ENCODE measurements at places on chromosomes 4 and X.

DNA sequence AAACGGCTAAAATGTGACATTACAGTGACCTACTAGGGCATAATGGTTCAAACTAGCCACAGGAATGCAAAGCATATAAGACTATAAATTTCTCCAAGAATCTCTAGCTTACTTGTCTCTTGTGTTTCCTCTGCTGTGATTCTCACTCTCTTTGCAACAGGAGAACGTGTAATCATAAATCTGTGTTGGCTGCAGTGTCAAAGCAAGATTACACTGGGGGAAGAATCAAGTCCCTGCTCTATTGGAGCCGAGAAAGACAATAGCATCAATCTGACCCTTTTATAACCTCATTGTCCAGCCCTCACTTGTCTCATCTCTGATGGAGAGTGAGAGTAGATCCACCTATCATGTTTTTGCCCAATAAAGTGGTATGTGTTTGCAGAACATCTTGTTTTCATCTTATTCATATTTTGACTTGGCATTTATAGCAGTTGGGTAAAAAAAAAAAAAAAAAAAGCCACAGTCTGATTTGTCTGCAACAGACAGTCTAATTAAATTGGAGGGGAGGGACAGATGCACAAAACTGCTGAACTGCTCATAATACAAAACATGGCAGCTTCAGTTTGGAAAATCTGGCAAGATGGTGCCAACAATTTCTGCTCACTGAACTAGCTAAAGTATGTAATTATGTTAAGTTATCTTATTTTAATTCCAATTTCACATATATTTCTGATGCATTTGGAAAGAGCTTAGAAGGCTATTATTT is 165.0 kb upstream of the GABRA2 start:
- no peak for DNase-seq

- no peak for DNase-seq
Observed at GRCh38 chr4:8727131-8727530, 134.6 kb downstream of the CPZ start.

GRCh38 chrX:65451663-65452062 is 82.9 kb downstream of the LAS1L start:
- peak; percentile 1 for DNase-seq

- no peak for DNase-seq
Observed at GRCh38 chrX:83504721-83505479, 3.2 kb upstream of the POU3F4 start.

DNA sequence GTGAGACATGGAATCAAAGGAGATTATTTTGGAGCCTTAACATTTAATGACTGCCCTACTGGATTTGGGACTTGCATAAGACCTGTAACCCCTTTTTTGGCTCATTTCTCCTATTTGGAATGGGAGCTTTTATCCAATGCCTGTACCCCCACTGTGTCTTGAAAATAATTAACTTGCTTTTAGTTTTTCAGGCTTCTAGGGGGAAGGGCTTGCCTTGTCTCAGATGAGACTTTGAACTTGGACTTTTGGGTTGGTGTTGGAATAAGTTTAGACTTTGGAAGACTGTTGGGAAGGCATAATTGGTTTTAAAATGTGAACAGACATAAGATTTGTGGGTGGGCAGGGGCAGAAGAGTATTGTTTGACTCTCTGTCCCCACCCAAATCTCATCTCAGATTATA is 189.1 kb upstream of the POU3F4 start:
- DNase-seq = no peak

DNA sequence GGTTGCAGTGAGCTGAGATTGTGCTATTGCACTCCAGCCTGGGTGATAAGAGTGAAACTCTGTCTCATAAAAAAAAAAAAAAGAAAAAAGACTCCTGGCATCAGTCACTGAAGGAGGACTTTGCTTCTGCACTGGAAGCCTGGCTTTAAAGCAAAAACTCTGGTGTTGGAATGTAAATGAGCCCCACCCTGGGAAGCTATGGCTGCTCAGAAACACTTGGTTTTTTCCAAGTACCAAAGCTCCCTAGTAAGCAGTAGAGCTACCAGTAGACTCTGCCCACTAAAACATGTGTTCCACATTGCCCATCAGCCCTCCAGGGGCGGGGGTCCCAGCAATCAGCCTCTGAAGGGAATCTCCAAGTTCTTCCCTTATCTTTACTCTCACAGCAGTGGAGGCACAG is 154.4 kb downstream of the SHROOM3 start:
- no peak for DNase-seq

DNA sequence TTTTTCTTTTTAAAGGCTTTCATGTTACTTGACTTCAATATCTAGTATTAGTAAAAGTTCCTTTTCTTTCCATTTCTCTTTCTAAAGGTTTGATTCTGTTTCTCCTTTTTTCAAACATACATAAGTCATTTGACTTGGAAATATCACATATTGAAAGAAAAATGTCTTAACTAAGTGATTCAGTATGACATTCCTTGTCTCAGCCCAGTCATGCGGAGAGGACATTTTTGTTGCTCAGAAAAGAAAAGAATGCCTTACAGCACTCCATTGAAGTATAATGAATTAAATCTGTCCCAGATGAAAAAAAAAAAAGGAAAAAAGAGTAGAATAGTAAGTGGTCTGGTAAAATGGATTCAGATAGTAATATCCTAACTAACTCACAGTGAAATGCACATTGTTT is 466.1 kb downstream of the ADGRL3 start:
- no peak for DNase-seq

DNA sequence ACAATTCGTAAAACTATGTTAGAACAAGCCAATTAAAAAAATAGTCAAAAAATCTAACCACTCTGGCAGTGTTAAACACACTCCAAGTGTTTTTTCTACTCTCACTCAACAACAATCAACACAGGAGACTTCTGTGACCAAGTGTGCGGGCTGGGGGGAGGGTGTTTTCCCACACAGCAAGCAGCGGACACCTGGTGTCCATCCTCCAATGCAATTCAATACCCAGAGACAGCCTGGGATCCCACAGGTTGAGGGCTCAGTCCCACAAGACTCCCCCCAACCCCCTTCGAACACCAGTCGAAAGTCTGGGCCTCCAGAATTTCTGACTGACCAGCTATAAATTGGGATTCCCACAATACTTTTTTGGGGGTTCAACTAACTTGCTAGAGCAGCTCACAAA is 8.3 kb upstream of the PIM2 start:
- DNase-seq = no peak

DNA sequence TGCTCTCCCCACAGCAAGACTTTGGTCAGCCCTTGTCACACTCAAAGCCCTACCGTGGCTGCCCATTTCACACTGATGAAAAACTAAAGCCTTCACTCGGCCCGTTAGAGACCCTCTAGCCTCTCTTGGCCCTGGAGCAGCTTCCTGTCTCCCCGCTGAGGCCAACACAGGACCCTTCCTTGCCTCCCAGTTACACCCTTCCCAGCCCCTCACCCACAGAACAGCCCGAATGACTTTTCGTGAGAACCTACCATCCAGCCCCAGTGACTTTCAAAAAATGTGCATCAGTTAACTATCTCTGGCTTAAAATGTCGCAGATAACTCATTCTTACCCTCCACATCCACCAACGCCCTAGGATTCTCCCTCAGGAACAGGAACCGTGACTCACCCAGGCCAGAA is 756 bp upstream of the TAF9B start:
- DNase-seq = no peak

GRCh38 chrX:122626871-122627270 is 557.2 kb upstream of the GRIA3 start:
- DNase-seq = no peak

- peak; percentile 2 for DNase-seq
Observed at GRCh38 chrX:27599928-27600327, 9.8 kb downstream of the DCAF8L2 start.

DNA sequence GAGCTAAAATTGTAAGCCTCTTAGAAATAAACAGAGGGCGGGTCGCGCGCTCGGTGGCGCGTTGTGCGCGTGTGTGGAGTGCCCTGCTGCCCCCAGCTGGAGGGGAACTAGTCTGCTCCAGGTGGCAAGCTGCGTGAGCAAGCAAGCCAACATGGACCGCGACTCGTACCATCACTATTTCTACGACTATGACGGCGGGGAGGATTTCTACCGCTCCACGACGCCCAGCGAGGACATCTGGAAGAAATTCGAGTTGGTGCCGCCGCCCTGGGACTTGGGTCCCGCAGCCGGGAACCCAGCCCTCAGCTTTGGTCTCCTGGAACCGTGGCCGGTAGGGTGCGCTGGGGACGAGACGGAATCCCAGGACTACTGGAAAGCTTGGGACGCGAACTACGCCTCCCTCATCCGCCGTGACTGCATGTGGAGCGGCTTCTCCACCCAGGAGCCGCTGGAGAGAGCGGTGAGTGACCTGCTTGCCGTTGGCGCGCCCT is 66.1 kb downstream of the DNAAF6 start:
- no peak for DNase-seq

- no peak for DNase-seq
Observed at GRCh38 chr4:23720556-23720955, 169.3 kb downstream of the PPARGC1A start.

GRCh38 chrX:108091878-108092291 is 307 bp downstream of the ATG4A start:
- peak; percentile 75 for DNase-seq

All from NCI-H69 (cell line).